Activated CD4-positive, alpha-beta T cell treated with anti-CD3 and anti-CD28 coated beads for 1 hour (primary cell): ENCODE measurements at places on chromosomes 7 and 10.

DNA sequence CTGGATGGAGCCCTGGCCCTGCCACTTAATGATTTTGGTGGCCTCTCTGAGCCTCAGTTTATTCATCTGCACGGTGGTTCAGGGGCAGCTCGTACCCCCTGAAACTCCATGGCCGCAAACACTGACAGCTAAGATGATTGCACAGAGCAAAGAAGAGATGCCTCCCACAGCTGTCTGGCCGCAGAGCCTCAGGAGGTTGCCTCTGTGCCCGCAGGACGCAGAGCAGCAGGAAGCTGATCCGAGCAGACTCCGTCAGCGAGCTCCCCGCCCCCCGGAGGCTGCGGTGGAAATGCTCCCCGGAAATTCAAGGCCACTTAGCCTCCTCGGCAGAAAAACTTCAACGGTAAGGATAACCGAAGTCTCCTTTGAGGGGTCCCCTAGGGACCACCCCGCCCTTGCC is 30.2 kb upstream of the C10orf53 start:
- no peak for DNase-seq

DNA sequence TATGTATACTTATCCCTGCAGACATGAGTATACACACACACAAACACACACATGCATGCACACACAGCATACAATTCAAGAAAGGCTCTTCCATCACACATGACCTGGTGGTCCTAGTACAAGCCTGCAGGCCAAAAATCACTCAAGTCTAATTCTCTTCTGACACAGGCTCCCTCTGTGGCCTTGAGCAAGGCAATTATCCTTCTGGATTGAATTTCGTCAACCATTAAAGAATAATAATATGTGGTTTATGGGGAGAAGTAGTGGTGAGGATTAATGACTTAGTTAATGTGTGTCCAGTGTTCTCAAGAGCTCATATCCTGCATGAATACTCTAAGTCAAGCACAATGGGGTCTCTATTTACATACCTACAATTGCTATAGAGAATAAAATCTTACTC is 161.8 kb upstream of the KIAA1217 start:
- DNase-seq = no peak

- DNase-seq = no peak
Observed at GRCh38 chr10:72275351-72276012, 1.8 kb downstream of the DDIT4 start.

GRCh38 chr7:86733783-86734182 is 90.1 kb downstream of the GRM3 start:
- no peak for DNase-seq

- no peak for DNase-seq
Observed at GRCh38 chr7:100386940-100387339, 13.7 kb downstream of the PILRA start.

- DNase-seq = no peak
Observed at GRCh38 chr10:104479906-104480593, 126.4 kb downstream of the CFAP58 start.

- DNase-seq = no peak
Observed at GRCh38 chr7:108985037-108985436, 415.4 kb downstream of the DNAJB9 start.

DNA sequence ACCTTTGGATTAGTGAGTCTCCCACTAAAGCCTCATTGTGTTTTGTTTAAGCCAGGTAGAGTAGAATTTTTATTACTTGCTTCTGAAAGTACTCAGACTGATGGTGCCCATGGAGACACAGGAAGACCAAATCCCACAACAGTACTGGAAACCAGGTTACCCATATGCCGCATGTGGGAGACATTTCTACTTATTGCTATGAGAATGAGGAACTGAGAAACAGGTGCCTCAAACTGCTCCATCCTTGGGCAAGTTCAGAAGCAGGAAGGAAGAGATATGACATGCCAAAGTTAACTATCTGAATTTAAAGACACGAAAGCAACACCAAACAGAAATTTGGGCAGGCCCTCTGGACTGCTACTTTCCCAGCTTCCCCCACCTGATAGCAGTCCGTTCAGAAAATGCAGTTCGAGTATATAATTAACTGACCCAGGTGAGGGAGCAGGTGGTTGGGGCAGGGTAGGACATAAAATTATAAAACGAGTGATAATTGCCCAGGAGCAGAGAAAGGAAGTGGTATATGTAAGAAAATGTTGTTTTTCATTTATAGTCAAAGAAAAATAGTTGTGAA is 382.3 kb upstream of the MTPN start:
- no peak for DNase-seq

- no peak for DNase-seq
Observed at GRCh38 chr10:69948261-69948660, 104.4 kb upstream of the MACROH2A2 start.

DNA sequence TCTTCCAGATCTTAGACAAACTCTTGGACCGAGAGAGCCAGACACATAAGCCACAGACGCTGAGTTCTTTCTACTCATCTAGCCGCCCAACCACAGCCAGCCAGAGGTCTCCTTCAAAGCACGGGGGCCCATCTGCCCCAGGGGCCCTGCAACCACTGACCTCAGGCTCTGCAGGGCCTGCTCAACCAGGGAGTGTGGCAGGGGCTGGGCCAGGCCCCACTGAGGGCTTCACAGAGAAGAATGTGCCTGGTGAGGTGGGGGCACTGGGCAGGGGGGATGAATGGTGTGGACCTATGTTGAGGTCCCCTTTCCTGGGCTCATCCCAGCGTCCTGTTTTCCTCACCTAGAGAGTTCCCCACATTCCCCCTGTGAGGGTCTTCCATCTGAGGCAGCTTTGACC is 11.4 kb downstream of the ZSWIM8 start:
- no peak for DNase-seq

DNA sequence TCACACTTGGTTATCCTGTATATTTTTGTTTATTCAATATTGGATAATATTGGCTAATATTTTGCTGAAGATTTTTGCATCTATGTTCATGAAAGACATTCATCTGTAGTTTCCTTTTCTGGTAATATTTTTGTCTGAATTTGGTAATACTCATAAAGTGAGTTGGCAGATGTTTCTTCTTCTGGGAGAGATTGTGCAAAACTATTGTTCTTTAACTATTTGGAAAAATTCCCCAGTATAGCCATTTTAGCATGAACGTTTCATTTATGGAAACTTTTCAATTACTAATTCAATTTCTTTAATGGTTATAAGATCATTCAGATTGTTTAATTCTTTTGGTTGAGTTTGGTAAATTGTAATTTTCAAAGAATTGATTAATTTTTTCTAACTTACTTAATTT is 560.8 kb upstream of the FZD8 start:
- no peak for DNase-seq

GRCh38 chr10:118569882-118570252 is 25.6 kb downstream of the PRLHR start:
- DNase-seq = no peak

GRCh38 chr7:4024806-4025205 is 657.3 kb upstream of the FOXK1 start:
- no peak for DNase-seq
